ENCODE measurements at places on chromosomes 16 and 17. TPM values are rescaled to one million over a fixed set of nuclear protein-coding genes. Genes with fewer than 3 reads are reported as not detected.

ARHGAP23 gene
- 10.9 TPM for total RNA-seq

HSPB9 gene
- 1.8 TPM for total RNA-seq

C17orf113 gene
- total RNA-seq: 4.4 TPM

DNA sequence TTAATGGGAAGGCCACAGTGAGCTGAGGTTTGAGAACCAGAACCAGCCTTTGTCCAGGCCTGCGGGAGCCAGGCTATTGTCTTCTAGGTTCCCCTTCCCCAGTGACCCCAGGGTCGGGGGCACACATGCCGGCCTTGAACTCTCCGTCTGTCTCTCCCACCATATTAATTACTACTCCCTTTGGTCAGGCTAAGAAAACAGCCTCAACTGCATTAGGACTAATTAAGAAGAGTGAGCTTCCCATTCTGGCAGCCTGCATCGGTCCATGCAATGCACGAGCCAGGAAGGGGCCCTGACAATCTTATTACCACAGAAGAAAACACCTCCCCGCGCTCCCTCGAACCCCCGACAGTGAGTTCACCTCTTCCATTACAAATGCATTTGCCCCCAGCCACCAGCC lies 380.2 kb upstream of the ZFHX3 start:
- DNase-seq: no peak

- DNase-seq: no peak
Measured at GRCh38 chr17:71866095-71866494, 254.7 kb upstream of the SOX9 start.

- no peak for DNase-seq
Measured at GRCh38 chr16:30163538-30163937, 19.9 kb upstream of the CORO1A start.

- no peak for DNase-seq
Measured at GRCh38 chr17:31444026-31444425, 52.6 kb downstream of the RAB11FIP4 start.

GRCh38 chr16:57226701-57227621 lies 18.1 kb upstream of the ARL2BP start:
- no peak for DNase-seq

DNA sequence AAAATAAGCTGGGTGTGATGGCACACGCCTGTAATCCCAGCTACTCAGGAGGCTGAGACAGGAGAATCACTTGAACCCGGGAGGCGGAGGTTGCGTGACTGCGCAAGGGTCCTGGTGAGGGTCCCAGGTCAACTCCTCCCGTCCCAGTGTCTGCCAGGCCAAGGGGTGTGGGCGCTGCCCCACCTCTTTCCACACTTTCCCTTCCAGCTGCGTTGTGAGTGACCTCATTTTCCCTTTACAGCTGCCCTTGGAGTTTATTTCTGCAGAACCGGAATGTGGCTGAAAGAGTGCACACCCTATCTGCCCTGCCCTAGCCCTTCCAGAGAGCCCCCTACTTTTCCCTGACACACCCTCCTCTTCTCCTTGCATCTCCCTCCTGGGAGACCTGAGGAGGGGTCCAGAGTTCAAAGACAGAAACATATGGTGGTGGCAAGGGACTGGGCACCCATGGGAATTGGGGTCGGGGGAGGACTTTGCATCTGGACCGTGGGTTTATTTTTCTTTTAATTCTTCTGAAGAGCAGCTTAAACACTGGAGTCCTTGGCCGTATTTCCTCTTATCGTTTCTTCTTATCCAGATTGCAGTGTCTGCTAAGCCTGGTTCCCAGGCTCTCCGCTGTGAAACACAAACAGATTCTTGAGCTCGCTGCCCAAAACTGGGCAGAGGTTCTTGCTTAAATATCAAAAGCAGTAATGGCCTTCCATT lies 20.9 kb downstream of the MRC2 start:
- DNase-seq: no peak

- DNase-seq: no peak
Measured at GRCh38 chr16:67399749-67400704, 6.7 kb upstream of the TPPP3 start.

DNA sequence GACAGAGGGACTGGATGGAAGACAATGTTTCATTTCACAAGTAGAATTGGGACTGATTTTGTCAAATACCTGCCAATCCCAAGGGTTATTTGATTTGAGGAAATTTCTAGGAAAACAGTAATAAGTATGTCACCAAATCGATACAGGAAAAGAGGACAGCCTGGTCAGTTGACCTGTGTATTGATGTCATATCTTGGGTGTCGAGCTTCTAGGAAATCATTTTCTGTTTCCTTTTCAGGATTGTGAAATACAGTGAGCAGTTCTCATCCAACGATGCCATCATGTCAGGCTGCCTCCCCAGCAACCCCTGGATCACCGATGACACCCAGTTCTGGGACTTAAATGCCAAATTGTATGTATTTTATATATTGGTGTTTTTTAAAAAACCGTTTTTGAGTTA lies 56.1 kb downstream of the RGS9 start:
- DNase-seq: no peak

DNA sequence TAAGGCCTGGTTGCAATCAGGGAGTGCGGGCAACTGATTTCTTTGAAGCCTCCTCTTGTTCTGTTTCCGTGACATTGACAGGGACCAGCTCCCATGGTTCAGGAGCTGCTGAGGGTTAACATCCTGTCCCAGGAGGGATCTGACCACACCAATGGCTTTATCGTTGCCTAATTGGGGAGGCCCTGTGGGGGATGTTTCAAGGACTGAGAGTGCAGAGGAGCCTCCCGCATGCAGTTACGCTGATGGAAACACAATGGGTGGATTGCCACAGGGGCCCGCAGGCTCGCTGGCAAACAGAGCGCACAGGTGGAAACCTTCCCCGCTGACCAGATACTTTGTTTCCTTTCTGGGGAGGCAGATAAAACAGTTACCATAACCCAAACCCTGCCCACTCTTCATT lies 23.8 kb upstream of the ABCC1 start:
- DNase-seq: no peak

DNA sequence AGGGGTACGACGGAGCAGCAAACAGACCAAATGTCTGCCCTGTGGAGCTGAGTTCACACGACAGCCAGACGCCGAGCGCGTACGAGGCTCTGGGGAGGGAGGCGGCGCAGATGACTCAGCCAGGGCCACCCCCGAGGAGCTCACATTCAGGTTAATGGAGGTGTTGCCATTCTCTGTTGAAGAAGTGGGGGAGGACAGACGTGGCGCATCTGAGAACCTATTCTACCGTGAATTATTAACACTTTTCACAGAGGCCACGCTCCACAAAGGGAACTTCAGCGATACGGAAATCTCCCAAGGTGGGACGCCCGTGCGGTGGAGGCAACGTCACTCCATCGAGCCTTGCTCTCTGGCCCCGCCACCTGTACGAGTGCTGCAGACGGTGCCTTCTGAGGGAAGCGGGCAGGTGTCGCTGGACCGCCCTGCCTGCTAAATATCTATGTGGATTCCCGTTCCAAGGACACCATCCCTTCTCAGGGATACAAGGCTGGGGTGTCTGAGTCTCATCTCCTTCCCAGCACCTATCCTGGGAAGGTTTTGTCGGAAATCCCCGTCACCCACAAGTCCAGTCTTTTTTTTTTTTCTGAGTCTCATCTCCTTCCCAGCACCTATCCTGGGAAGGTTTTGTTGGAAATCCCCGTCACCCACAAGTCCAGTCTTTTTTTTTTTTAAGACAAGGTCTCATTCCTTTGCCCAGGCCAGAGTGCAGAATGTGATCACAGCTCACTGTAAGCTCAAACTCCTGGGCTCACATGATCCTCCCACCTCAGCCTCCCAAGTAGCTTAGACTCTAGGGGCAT lies 19.0 kb downstream of the ABR start:
- DNase-seq: no peak

GRCh38 chr16:13436641-13437412 lies 483.1 kb upstream of the ERCC4 start:
- no peak for DNase-seq

- no peak for DNase-seq
Measured at GRCh38 chr17:965311-965989, 14.1 kb downstream of the NXN start.

BCO1 gene
- total RNA-seq: not detected

DNA sequence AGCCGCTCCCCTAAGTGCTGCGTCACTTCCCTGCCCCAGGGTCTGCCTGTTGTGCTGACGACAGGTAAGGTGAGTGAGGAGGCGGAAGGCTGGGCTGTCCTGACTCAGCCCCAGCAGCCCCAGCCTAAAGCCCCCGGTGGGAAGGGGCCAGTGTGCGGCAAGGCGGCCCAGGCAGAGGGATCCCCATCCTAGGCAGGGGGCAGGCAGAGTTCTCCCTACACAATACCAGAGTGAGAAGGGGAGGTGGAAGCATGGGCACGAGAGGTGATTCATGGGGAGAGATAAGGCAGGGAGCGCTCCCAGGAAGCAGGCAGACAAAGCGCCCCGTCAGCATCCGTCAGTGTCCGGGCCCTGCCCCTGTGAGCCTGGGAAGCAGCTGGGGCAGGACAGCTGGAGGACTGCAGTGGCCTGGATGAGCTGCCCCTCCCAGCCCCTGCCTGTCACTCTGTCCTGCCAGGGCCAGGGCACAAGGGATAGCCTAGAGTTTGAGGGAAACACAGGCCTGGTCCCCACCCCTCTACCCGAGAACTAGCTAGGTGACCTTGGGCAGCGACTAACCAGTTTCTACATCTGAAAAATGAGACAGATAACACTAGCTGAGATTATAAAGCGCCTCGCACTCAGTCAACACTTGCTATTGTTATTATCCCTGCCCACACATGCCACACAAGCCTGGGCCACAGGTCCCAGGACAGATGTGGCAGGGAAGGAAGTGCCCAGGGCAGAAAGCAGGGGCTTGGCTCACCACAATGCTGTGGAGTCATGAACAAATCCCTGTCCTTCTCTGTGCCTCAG lies 3.8 kb downstream of the FAM83G start:
- DNase-seq: no peak

C17orf78 gene
- total RNA-seq: not detected

GRCh38 chr16:83994087-83994486 lies 26.0 kb downstream of the NECAB2 start:
- no peak for DNase-seq

TBC1D3I gene
- not detected for total RNA-seq

DNA sequence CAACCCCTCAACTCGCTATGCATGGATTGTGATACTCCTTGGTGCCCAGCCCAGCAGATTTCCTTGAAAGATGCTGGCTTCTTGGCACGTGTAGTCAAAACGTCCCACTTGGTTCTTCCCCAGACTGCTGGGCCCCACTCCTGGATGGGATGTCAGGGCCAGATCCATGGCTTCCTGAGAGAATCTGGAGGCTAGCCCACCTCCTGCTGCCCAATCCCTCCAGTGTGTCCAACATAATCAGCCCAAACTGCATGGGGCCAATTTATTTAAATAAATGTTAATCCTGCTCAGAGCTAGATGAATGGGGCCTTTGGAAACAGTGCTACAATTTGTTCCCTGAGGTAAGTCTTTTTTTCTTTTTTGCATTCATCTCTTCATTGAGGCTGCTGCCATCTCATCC lies 49.4 kb downstream of the WSB1 start:
- DNase-seq: no peak

DNA sequence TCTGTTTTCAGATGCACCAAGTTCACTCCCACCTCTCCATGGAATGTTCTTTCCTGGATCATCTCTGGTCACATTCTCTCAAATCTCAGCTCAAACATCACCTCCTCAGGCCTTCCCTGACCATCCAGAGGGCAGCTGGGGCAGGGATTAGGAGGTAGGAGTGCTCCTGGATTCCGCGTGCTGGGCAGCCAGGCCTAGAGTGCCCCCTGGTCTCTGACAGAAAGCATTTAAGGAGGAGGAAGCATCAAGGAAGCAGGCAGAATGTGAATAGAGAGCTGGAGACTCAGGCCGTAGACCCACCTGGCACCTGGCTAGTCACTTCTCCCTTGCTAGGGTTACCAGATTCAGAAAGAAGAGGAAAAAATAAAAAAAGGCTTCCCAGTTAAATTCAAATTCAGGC lies 2.5 kb upstream of the CYB561 start:
- no peak for DNase-seq

- DNase-seq: no peak
Measured at GRCh38 chr17:28563475-28563874, 7.8 kb downstream of the PIGS start.

GRCh38 chr17:45225051-45225700 lies 3.5 kb downstream of the FMNL1 start:
- no peak for DNase-seq

DNA sequence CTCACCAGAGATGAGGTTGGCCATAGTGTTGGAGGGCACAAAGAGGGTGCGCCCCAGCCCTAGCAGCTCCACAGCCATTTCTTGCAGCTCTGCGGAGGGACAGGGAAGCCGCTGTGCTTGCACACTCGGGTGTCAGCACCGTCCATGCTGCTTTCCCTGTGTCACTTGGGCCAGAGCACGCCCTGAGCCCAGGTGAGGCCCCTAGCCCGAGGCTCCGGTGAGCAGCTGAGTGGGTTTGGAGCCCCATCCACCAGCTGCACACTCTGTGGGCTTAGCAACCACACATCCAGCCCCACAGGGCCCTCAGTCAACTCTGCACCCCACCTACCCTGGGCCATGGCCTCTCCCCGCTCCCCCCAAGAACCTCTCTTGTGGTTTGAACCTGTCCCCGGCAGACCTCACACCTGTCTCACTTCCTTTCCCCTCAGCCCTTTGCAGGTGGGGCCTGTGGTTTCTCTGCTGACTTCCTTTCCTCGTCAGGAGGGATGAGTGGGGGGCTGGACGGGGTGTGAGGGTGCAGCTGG lies 20.7 kb downstream of the TMEM235 start:
- DNase-seq: peak; percentile 14

DNA sequence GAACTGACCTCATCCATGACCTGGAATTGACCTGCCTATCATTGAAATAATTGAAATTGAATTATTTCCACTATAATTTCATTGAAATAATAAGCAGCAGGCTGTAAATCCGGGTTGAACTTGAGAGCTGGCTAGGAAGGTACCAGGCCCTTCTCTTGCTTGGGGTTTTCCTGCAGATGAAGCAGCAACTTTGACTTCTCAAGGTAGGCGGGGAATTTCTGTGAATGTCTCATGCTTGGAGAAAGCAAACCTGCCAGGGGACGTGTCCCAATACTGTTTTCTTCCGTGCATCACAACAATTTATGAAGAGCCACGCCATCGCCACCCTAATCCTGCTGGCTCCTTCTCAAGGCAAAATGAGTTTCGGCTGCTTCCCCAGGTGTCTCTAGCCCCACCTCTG lies 97.5 kb upstream of the XYLT1 start:
- no peak for DNase-seq

PLLP gene
- total RNA-seq: 43.2 TPM

CTRB1 gene
- 20,352 TPM for total RNA-seq

GRCh38 chr17:21039839-21040575 lies 2.8 kb downstream of the USP22 start:
- peak; percentile 25 for DNase-seq

- no peak for DNase-seq
Measured at GRCh38 chr17:50137042-50137441, 7.1 kb upstream of the SAMD14 start.

GRCh38 chr17:10702574-10702973 lies 5.2 kb downstream of the ADPRM start:
- no peak for DNase-seq

TLCD2 gene
- total RNA-seq: 2.6 TPM

TM4SF5 gene
- 2.0 TPM for total RNA-seq

C17orf50 gene
- not detected for total RNA-seq
